ENCODE measurements at places on chromosomes 12 and 14.

DNA sequence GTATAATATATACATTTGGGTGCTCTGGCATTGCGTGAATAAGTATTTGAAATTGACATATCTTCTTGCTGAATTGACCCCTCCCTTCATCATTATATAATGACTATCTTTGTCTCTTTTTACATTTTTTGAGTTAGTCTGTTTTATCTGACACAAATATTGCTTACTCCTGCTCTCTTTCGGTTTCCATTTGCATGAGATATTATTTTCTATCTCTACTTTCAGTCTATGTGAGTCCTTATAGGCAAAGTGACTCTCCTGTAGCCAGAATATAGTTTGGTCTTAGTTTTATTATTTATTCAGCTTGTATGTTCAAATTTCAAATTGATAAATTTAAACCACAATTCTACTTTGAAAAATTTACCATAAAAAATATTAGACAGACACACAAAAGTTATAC, 491.0 kb downstream of the NAV3 start:
- DNase-seq: no peak

GRCh38 chr12:43145481-43145880, 406.5 kb downstream of the ADAMTS20 start:
- DNase-seq: no peak

DNA sequence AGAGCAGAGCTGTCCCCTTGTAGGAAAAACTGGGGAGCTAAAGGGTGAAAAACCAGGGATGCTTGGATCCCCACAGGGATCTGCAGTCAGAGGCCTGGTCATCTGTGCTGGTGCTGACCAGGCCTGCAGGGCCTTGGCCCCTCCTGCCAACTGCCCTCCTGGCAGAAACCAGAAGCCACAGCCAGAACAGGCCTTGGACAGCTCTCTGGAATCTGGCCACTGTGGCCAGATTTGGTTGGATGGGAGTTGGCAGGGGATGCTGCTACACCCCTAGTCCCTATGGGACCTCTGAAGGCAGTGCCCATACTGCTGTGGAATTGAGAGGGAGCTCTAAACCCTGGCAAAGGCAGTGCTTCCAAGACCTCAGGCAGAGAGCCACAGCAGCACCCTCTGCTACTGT, 9.2 kb upstream of the GPX2 start:
- no peak for DNase-seq

DNA sequence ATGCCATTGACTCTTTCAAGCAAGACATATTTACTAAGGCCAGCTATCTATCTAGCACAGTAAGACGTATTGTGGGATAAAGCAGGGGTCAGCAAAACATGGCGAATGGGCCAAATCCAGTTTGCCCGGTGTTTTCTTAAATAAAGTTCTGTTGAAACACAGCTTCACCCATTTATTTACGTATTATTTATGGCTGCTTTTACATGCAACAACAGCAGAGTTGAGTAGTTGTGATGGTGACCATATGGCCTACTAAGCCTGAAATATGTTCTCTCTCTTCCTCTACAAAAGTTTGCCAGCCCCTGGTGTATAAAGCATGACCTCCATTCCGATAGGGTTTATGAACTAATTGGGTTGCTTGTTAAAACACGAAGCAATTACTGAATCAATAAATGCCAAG, 322.1 kb downstream of the CCDC91 start:
- DNase-seq: no peak

- DNase-seq: no peak
Observed at GRCh38 chr12:114401328-114402083, 4.4 kb downstream of the TBX5 start.

DNA sequence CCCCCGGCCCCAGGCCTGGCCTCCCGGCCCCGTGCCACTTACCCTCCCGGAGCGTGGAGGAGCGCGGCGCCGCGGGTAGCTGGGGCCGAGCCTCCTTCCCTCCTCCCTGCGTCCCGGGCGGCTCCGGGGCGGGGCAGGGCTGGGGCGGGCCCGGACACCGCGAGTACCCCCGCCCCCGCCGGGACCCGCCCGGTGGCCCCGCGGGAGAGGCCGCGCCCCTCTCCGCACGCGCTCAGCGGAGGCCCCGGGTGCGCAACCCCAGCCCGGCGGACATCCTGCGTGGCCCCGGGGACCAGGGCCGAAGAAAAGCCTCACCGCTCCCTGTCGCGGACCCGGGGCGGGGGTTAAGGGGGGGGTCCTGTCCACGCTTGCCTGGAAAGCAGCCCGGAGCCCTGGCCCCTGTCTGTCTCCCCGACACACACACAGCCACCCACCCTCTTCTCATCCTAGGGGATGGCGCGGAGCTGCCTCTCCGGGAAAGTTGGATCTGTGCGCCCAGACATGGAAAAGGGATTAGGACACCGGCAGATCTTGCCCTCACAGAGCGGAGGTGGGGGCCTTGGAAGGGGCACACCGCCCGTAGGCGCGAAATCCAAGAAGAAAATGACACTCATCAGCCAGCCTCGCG, at the start of gene SYNE3:
Gene SYNE3, minus strand, starts transcription at position 97 of the 628 bp plus-strand sequence. CDS start 40,829 bp downstream, outside the sequence.
- DNase-seq: peak; percentile 66

GRCh38 chr14:23015618-23016017, 5.7 kb upstream of the C14orf93 start:
- DNase-seq: no peak

Measured in inflammatory macrophage treated with lipopolysaccharide for 1 hour (primary cell).